ENCODE measurements at places on chromosomes 1 and 21.
A peak's percentile ranks its signal among the peaks of the same experiment; 100 is the strongest.

GRCh38 chr1:181179987-181180365 lies 91.5 kb downstream of the IER5 start:
- DNase-seq = peak; percentile 43

GRCh38 chr1:19373211-19374082 lies 61.3 kb downstream of the SLC66A1 start:
- no peak for DNase-seq

DNA sequence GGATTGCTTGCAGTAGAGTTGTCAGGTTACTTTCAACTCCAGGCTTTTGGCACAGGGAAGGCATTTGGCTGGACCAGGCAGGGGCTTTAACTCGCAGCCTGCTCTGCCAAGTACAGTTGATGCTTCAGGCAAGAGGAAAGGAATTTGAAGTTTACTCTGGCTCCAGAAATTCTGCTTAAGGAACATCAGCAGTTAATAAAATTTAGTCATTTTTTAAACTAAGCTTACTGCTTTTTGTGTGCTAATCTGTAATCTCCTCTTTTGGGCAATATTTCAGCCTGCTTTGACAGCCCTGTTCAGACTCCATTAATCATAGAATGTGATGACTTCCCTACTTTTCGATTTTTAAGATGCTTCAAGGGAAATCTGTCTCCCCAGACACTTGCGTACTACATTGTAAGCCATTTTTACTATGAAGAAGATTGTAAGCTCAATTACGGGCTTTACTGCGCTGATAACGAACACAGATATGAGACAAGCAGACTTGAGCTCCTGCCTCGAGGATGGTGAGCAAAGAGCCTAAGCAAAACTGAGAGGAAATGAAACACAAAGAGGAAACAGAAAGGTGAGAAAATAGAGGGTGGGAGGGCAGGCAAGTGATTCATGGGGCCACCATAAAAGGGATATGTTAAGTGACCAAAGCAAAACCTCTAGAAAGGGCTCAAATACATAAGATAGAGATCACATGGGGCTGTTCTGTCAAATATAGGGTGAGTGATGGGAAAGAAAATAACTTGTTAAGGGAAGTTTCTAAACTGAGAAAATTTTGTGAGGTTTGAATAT lies 76.6 kb upstream of the VAV3 start:
- DNase-seq = peak; percentile 8

DNA sequence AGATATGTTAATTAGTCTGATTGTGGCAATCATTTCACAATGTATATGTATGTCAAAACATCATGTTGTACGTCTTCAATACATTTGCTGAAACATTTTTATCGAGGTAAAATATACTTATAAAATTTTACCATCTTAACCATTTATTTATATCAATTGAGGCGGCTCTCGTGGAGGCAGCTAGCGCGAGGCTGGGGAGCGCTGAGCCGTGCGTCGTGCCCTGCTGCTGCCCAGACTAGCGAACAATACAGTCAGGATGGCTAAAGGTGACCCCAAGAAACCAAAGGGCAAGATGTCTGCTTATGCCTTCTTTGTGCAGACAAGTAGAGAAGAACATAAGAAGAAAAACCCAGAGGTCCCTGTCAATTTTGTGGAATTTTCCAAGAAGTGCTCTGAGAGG lies 202.5 kb upstream of the PBX1 start:
- no peak for DNase-seq

GRCh38 chr21:33199516-33200217 lies 30.1 kb upstream of the IFNAR2 start:
- DNase-seq = peak; percentile 88

DNA sequence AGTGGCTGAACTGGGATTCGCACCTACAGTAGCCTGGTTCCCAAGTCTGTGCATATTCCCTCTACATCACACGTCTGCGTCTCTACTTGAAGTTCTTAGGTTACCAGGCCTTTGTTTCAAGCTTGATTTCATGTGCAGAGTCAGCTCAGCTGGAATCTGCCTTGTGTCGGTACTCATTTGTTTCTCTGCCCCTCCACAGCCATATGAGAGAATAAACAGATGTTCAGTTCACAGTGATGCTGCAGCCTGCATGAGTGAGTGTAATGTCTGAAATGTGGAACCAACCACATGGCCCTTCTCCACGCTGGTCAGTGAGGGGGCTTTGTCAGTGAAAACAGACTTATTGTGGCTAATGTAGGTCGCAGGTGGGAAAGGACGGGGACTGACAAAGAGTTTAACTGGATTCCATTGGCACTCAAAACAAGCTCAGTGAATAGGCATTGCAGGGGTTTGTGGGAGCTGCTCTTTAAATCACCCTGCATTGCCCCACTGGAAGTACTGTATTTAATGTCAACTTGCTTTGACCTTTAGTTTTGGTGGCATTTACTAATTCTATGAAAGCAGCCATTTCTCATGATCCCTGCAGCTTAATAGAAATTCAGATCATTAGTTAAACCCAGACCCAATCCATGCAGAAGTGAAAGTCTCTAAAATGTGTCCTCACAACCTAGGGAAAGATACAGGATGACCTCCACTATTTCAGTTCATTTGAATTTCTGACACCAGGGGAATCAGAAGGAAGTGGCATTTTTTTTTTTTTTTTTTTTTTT lies 136.4 kb upstream of the FAM78B start:
- no peak for DNase-seq

GRCh38 chr1:240337781-240338180 lies 246.1 kb downstream of the FMN2 start:
- no peak for DNase-seq

DNA sequence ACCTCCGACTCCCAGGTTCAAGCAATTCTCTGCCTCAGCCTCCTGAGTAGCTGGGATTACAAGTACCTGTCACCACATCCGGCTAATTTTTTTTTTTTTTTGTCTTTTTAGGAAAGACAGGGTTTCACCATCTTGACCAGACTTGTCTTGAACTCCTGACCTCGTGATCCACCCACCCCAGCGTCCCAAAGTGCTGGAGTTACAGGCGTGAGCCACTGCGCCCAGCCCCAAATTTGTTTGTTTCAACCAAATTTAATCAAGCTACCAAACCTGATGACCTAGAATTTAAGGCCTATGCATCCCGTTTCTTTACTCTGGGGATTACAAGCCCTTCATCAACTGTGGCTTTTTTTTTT lies 58.3 kb upstream of the TBX15 start:
- no peak for DNase-seq

- peak; percentile 89 for DNase-seq
Observed at GRCh38 chr1:6440198-6441126, 15.9 kb downstream of the ESPN start.
